NCI-H1930 (cell line): ENCODE measurements at places on chromosomes 11 and 22.
A peak's percentile ranks its signal among the peaks of the same experiment; 100 is the strongest.

GRCh38 chr11:2586793-2587131 is 113.0 kb downstream of the KCNQ1OT1 start:
- no peak for DNase-seq

DNA sequence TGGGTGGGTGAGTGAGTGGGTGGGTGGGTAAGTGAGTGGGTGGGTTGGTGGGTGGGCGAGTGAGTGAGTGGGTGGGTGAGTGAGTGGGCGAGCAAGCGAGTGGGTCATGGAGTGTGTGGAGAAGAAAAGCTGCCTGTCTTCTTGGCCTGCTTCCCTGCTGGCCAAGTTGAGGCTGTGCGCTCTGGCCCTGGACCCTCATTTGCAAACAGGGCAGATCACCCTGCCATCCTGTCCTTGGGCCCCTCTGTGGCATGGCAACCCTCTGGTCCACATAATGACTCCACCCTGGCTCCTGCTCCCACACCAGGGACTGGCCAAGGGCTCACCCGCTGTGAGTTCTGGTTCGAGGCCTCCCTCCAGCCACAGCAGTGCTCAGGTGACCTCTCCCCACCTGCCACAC is 35.1 kb downstream of the CAPN1 start:
- DNase-seq = no peak

GRCh38 chr11:5071799-5072198 is 2.4 kb downstream of the OR52E1 start:
- DNase-seq = no peak

DNA sequence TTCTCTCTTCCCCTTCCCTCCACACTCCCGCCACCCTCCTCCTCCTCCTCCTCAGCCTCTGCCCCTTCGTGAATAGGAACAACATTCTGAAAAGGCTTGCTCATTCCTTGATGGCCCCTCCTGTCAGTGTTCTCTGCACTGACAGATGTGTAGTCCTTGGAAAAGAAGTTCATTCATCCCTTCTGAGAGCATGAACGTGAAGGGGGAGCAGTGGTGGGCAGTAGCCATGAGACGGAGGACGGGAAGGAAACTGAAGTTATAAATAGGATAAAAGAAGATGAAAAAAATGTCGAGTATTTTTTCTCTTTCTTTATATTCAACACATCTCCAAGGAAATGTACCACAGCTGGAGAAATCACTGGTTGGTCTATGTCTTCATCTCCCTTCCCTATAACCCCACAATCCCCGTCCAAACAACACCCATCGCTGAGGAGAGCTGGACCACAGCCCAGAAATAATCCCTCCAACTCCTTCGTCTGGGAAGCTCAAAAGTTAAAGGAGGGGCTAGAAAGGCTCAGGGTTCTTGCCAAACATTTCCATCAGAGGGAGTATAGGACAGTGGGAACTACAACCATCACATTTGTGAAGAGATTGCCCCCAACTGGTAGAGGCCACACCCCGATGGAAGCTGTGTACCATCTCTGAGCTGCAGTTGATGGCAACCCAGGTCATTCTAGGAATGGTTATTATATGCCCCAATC is 33.5 kb downstream of the ETS1 start:
- DNase-seq = no peak

- no peak for DNase-seq
Observed at GRCh38 chr11:72774499-72774898, 19.3 kb downstream of the STARD10 start.

GRCh38 chr11:80616070-80616800 is 1175.4 kb upstream of the TENM4 start:
- DNase-seq = no peak

- no peak for DNase-seq
Observed at GRCh38 chr22:29617922-29618629, 14.6 kb downstream of the NF2 start.

DNA sequence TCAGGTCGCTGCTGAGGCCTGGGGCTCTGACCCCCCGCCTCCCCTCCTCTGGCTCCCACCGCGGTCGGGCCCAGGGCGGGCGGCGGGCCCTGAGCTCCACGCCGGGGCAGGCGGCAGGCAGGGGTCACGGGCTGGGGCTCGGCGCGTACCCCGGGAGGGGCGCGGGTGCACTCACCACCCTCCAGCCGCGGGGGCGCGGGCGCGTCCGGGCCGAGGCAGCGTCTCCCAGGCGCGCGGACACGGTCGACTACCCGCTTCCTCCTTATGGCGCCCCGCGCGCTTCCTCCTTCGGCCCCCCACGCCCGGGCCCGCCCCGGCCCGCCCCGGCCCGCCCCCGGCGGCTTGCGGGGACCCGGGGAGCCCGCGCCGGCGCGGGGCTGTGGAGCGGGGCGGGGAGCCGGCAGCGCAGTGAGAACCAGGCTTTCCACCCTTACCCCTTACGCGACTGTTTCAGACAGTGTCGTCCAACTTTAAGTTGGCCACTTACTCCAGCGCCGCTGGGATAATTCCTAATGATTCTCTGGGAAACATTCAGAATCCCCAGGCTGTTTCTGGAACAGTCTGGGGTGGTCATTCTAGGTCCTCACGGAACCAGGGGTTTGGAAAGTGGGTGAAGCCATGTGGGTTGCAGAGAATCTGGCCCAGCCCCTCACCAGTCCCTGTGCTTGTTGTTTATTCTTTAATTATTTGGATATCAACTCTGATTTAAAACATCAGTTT is at the start of gene BID:
BID (minus strand) TSS at position 264 of the 720 bp plus-strand sequence. CDS start 24,353 bp downstream, outside the sequence.
- DNase-seq = no peak

- no peak for DNase-seq
Observed at GRCh38 chr11:110072930-110073329, 20.3 kb upstream of the ZC3H12C start.

- no peak for DNase-seq
Observed at GRCh38 chr11:60127311-60127811, 38.9 kb downstream of the MS4A2 start.

- DNase-seq = no peak
Observed at GRCh38 chr11:69707176-69707575, 3.4 kb upstream of the FGF19 start.

GRCh38 chr11:288478-289397 is at the start of gene PGGHG:
Gene PGGHG, plus strand, starts transcription at chr11:289126. Its CDS starts 691 bp downstream, at chr11:289817.
- DNase-seq = no peak

DNA sequence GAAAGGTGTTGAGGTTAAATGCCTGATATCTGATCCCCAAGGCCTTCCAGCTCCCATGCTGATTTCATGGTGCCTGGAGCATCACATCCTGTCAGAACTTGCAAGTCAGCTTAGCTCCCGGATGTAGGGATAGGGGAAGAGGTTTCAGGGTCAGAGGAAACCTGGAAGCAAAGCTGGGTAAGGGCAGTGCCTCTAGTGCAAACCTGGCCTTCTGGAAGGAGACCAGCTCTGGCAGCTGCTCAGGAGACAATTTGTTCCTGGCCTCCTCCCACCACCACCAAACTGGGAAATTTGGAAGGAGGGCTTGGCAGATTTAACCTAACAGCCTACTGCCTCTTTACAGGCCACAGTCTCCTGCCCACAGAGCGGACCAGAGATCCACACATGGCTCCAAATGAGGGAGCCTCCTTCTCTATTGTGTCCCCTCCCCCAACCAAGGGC is 9.2 kb upstream of the TSKU start:
- no peak for DNase-seq

DNA sequence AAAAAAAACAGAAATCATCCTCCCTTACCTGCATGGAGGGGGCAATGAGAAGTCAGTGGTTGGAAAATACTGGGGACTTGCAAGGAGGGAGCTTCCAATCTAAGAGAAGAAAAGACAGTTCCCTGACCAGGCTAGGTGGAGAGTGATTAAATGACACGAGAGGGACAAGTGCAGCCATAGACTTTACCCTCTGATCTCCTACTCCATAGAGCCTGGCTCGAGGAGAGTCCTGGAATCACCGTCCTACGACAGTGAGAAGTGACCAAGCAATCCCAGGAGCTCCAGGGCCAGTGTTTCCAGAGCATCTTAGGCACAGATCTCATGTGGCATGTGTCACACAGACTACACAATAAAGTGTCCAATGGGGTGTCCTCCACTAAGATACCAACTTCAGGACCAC is 25.7 kb downstream of the MYH9 start:
- no peak for DNase-seq

DNA sequence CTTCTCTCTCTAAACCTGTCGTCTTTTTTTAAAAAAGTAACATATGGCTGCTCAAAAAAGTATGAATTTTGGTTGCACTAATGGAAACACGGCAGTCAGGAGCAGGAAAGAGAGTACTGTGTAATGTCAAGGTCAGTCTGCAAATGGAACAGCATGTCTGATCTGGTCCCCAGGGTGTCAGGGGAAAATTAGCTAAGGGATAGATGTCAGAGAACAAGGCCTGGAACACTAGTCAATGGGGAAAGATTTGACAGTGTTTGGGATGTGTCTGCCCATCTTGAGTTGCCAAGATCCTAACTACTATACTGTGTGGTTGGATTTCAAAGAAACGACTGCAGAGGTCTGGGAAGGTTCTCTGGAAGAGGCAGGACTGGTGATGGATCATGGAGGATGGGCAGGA is 65.7 kb upstream of the PHOX2A start:
- DNase-seq = no peak

DNA sequence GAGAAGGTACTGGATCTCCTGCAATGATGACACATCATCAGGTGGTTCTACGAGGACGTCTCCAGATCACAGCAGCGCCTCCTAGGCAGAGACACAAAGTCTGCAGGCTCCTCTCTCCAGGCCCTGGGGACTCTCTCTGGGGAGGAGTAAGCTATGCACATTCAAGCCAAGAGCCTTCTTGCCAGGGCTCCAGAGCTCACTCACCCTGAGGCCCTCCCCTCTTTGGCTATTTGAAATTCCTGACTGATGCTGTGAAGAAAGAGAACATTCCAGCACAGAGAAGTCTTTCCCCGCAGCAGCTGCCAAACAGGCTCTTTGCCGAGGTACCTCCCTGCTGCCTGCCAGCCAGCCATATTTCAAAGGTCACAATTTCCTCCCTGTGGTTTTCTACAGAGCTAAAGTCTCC is 204.9 kb downstream of the CSNK2A3 start:
- no peak for DNase-seq

DNA sequence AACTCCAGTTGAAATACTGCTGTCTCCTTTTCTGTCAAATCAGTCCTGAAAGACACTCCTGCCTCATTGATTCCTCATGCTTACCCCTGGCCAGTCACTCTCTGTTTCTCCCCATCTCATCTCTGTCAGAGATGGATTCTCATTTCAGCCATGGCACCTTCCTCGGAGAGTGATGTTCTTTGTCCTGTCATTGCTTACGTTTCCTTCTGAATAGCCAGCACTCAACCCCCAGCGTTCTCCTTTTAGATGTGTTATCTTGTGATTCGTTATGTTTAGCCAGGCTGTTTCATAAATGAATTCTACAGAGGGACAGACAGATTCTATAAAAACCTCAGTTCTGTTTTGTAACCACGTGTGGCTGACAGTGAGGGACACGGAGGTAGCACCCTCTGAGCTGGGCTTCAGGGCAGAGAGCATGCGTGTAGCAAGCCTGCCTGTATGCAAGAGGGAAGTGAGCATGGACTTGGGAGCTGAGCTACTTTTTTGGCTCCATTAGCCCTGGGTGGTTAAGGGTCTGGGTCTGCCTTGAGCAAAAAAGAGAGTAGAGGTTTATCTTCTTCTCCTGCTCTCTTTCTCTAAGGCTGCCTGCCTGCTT is 354.6 kb downstream of the DDX10 start:
- DNase-seq = no peak

DNA sequence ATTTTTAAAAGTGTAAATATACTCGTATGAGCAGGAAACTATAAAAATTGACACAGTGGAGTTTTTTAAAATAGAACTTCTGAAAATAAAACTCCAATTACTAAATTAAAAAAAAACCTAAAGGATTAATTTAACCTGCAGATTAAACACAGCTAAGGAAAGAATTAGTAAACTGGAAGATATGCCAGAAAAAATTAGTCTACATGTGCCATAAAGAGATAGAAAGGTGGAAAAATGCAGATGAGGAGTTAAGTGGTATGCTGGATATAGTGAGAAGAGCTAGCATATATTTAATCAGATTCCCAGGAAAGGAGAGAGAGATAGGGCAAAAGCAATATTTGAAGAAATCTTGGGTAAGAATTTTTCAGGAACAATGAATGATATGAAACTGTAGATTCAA is 315.8 kb upstream of the CADM1 start:
- no peak for DNase-seq

GRCh38 chr11:12185106-12185690 is 74.8 kb downstream of the MICAL2 start:
- no peak for DNase-seq

- no peak for DNase-seq
Observed at GRCh38 chr11:629237-629583, 2.2 kb upstream of the SCT start.

GRCh38 chr11:57506522-57506921 is 9.0 kb downstream of the SLC43A1 start:
- DNase-seq = no peak

- DNase-seq = no peak
Observed at GRCh38 chr11:10139143-10139542, 154.9 kb downstream of the SBF2 start.

- DNase-seq = no peak
Observed at GRCh38 chr11:129825380-129825779, 9.7 kb downstream of the TMEM45B start.

- no peak for DNase-seq
Observed at GRCh38 chr11:79852176-79852575, 411.3 kb upstream of the TENM4 start.

GRCh38 chr22:41770715-41771468 is 29.6 kb upstream of the CCDC134 start:
- DNase-seq = no peak

DNA sequence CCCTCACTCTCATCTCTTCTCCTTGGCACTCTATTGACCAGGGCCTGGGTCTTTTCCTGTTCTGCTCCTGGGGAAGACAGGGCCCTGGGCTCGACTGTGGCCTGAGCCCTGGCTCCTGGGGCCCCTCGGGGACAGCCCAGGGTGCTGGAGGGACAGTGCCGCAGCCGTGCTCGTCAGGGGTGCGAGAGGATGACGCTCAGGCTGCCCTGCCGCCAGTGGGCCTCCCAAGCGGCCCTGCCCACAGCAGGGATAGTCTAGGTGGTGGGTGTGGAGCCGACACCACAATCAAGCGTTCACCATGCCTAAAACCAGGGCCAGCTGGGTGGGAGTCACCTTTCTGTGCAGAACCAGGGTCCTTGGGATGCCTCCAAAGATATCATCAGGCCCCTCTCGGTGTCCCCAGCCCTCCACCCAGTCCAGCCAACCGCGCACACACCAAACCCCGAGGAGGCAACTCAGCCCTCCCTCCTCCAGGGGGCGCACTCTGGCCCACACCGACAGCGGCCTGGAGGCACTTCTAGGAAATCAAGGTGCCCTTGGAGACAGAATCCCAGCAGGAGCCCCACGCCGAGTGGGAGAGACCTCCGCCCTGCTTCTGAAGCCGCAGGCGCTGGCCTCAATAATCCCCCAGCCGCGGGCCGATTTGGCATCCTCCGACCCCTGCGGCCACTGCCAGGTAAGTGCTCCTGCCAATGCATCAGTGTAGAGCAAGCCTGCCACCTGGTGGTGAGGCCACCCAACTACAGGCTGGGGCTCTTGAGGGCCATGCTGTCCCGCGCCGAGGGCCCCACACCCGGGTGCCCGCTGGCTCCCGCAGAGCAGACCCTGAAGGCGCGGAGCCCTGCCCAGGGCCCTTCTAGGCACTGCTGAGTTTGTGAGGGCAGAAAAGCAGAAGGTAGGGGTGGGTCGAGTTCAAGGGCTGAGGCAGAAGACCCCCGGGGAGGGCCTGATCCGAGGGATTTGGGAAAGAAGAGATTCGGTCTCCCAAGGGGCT is 496.4 kb downstream of the BUD13 start:
- peak; percentile 51 for DNase-seq
